ENCODE measurements at places on chromosomes 12 and 14.

- DNase-seq, result no peak
These were observed 152.1 kb downstream of the SLC8A3 start for GRCh38 chr14:70036665-70037064.

GRCh38 chr12:116556964-116557698, 2.0 kb upstream of the MAP1LC3B2 start:
- no peak for DNase-seq

DNA sequence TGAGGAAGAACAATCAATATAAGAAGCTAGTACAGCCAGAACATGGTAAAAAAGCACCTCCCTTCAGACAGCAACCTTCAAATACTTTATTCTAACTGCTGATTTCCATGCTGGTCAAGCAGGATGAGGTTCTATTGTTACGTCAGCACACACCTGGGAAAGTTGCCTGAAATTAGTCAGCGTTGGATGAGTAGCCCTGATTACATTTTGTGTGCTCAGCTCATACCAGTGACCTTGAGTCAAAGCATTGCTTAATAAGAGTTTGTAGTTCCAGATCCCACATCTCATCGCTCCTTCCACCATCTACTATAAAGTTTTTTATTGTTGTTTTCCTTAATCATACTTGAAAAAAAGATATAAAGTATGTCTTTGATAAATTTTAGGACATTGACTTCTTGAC, 361.5 kb downstream of the EGLN3 start:
- no peak for DNase-seq

GRCh38 chr12:51869496-51869865, 18.4 kb upstream of the ANKRD33 start:
- peak; percentile 51 for DNase-seq

DNA sequence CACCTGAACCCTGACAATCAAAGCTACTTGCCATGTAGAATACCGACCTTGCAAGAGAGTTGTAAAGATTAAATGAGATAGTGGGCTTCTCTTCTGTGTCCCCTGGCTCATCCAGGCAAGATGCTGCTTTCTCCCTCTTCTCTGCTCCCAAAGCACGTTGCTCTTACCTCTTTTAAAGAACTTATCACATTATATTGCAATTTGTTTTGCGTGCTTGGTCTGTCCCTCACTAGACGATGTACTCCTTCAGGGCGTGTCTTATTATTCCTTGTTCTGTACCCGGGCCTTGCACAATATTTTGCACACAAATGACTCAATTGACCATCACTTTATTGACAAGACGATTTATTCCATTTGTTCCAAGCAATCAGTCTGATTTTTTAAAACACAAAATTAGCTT, 3.3 kb downstream of the DCN start:
- DNase-seq, result no peak

- peak; percentile 61 for DNase-seq
These were observed 114.0 kb downstream of the PRMT8 start for GRCh38 chr12:3604748-3605586.

DNA sequence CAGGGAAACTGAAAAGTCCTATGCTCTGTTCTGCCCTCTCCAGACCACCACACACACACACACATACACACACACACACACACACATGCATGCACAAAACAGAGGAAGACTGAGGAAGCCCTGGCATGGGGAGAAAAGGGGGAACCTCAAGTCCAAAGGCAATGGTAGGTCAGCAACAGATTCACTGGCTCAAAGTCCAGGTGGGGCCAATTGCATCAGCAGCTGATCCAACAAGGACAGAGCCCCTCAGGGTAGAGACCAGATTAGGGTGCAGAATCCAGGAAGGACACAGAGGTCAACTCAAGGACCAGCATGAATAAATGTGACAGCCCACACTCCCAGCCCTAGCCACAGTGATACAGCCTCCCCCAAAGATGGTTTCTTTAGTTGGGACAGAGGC, 425.0 kb upstream of the SOX5 start:
- DNase-seq, result no peak

DNA sequence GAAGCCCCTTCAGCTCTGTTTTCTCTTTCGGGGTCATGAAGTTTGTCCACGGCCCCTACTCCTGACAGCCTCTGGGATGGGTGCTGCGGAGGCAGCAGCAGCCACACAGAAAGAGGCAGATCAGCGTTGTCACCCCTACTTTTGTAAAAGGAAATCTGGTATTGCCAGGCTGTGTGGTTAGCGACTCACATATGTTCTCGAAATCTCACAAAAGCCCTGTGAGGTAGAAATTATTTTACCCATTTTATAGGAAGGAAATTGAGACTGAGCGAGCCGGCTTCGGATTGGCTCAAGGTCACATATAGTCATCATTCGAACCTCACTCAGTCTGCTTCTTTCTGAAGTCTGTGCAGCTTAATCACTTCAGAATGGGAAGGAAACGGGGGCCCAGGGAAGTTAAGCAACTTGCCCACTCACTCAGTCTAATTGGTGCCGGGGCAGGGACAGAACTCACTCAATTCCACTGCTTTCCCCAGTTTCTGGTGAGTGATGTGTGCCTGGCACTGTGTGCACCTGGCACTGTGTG, 1.1 kb upstream of the CKAP4 start:
- DNase-seq, result no peak

- peak; percentile 56 for DNase-seq
These were observed 765 bp downstream of the TMEM120B start for GRCh38 chr12:121713257-121713777.

- no peak for DNase-seq
These were observed 183.8 kb downstream of the DAD1 start for GRCh38 chr14:22405201-22405600.

- no peak for DNase-seq
These were observed 132.0 kb upstream of the ARHGAP5 start for GRCh38 chr14:31945074-31945613.

DNA sequence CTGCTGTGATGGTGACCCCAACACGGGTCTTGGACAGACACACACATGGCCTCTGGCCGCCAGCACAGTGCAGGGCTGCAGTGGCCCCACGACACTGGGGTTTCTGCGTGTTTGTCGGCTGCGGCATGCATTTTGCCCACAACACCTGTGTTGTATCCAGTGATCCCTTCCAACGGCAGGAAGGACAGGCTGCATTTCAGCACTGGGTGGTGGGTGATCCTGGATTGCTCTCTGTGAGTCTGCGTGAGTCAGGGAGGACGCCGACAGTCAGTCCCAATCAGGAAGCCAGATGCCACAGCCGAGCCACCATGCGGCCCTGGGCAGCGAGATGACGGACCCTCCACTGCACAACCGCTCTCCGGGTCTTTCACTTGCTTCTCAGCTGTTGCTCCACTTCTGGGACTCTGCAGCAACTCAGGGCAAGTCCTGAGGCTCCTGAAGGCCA, 20.6 kb downstream of the LRTM2 start:
- no peak for DNase-seq

- DNase-seq, result no peak
These were observed 7.1 kb upstream of the MYF6 start for GRCh38 chr12:80700327-80700726.

DNA sequence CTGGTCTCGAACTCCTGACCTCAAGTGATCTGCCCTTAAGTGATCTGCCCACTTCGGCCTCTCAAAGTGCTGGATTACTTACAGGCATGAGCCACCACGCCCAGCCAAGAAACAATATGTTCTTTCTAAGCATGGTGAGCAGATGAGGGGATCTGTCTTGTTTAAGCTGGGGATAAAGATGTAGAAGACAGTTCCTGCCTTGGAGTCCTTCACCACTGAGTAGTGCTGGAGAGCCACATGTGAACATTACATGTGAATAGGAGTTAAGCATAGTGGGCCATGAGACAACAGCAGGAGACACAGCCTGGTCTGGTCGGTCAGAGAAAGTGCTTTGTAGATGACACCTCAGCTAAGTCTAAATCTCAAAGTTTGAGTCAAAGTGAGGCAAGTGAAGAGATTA, 26.0 kb downstream of the TMBIM6 start:
- DNase-seq, result no peak

DNA sequence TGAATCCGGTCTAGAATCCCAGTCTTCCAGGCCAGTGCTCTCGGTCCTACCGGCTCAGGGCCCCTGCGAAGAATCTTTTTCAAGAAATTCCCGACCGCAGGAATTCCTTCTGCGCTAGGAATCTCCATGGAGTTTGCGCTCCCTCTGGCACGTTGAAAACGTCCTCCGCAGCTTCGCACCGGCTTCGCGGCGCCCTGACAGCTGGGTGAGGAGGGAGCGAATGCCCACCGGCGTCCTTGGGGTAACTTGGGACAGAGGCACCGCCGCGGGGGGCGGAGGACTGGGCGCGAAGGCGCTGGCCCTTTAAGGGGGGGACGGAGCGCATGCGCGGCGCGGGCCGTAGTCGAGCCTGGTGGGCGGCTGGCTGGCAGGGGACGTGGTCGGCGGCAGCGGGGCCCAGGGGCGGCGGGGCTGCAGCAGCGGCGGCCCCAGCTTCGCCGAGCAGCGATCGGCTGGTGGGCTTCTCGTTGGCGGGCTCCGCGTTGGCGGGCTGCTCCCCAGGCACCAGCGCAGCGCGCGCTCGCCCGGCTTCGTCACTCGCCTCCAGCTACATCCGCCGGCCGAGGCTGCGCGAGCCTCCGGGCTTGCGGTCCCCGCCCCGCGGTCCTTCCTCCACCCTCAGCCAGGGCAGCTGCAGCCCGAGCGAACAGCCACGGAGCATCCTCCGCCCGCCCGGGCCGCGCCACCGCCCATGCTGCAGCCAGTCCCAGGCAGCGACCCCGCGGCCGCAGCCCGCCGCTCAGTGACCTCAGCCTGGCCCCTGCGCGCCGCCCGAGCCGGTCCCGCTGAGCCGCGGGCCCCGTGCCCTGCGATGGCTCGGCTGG, at the start of gene VASH1:
TSS of gene VASH1 (plus strand) at position 333 of the 824 bp plus-strand sequence. CDS start 1,354 bp downstream, outside the sequence.
- DNase-seq, result peak; percentile 89

DNA sequence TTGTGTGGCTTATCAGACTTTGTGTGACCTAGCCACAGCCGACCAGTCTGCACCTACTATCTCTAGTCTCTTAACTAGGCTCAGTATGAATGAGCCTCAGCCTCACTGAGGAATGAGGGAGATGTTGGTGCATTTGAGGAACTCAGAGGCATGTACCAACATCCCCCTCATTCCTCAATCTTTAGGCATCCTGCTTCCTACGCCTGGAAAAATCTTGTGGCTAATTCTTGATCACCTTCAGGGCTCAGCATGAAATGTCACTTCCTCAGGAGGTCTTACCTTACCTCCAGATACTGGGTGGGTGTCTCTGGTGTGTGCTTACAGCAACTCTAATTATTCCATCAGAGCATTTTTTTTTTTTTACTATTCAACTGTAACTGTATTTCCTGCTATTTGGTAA, 148.8 kb upstream of the TMCC3 start:
- DNase-seq, result no peak

- DNase-seq, result no peak
These were observed 28.6 kb upstream of the CCDC91 start for GRCh38 chr12:28161697-28162096.

- DNase-seq, result no peak
These were observed 77.6 kb upstream of the SLC35F4 start for GRCh38 chr14:57943541-57943940.

DNA sequence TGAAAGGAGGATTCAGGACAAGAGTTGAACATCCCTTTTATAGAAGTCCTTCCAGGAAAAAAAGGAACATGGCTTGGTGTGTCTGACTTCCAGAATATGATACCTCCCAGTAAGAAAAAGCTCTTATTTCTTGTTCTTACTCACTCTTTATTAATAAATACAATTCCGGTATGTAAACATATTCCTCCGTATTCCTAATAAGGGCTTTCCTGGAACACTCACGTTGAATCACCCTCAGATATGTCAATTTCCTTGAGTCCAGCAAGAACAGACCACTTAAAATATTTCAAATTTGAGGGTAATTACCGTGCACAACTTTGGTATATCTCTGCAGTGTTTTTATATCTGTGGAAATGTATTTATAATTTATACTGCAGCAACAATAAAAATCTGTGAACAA, 385.6 kb downstream of the SYT1 start:
- DNase-seq, result no peak

- no peak for DNase-seq
These were observed 40.2 kb upstream of the RIN3 start for GRCh38 chr14:92473261-92473968.

DNA sequence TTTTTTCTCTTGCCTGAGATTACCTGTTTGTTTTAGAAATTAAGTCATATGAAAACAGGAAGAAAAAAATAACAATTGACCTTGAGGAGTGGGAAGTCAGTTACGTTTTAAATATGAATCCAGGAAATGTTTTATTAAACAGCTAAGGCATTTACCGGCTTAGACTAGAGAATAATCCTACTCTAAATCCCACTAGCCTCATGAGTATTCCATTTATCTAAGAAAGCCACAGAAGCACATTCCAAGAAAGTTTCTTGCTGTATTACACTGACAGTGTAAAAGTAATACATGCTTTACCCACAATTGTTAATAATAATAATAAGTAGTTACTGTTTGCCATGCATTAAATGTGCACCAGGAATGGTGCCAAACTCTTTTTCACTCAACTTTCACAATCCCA, 90.9 kb downstream of the BMP4 start:
- no peak for DNase-seq

- no peak for DNase-seq
These were observed 12.5 kb downstream of the TIMM9 start for GRCh38 chr14:58414845-58415244.

DNA sequence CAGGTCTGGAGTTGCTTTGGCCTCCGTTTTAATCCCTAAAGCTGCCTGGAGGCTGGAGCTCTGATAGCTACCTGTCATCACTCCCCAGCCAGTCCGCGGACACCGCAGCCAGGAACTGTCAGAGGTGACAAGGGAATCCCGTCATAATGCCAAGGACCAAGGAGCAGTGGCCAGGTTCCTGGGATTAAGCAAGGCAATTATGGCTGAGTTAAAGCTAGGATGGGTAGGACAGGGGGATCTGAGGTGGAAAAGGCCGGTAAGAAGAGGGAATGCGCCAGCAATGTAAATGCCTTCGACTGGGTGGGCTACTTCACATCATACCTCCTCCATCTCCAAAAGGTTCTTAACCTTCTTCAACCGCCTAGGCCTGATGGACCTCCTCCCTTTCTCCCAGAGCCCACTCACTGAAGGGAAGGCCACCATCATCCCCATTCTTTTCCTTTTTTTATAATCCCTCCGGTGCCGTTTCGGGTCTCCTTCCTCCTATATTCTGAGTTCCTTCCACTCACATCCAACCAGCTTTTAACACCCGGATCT, 1.9 kb downstream of the PPP1R3E start:
- no peak for DNase-seq

DNA sequence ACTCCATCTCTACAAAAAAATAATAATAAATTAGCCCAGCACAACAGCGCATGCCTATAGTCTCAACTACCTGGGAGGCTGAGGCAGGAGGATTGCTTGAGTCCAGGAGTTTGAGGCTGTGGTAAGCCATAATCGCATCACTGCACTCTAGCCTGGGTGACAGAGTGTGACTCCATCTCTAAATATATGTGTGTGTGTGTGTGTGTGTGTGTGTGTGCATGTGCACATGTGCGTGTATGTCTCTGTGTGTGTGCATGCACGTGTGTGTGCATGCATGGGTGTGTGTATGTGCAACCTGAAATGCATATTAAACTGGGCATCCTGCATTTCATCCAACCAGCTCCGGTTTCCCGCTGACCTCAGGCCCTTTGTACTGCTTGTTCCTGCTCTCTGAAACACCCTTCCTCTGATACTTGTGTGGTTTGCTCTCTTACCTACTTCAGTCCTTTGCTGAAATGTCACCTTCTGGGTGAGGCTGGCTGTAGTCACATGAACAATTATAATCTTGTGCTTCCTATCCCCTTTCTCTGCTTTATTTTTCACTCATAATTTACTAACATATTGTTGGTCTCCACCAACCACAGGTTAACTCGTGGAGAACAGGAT, 46.9 kb downstream of the PHLDA1 start:
- no peak for DNase-seq

All from eye (tissue), 1 donor.